ENCODE measurements at places on chromosomes 2 and 18.
A peak's percentile ranks its signal among the peaks of the same experiment; 100 is the strongest.

DNA sequence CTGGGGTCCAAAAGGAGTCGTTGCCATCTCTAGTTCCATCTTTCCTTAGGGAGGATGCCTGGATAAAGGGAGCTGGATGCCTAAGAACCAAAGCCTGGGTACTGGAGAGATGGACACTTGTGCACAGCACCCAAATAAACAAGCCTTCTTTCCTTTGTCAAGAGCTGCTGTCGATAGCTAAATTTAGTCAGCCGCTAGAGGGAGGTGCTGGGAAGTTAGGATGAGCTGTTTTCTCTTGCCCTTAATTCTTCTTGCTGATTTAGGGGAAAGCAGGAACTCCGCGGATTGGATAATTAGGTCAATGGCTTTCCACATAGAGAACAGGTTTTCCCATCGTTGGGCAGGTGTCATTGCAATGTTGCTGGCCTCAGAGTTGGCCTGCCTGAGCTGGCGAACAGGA is 30.9 kb upstream of the SERPINB12 start:
- DNase-seq: no peak

GRCh38 chr2:52844701-52845423 is 922.7 kb upstream of the CHAC2 start:
- DNase-seq: no peak

- no peak for DNase-seq
These were observed 392.8 kb downstream of the PTH2R start for GRCh38 chr2:208799397-208799796.

DNA sequence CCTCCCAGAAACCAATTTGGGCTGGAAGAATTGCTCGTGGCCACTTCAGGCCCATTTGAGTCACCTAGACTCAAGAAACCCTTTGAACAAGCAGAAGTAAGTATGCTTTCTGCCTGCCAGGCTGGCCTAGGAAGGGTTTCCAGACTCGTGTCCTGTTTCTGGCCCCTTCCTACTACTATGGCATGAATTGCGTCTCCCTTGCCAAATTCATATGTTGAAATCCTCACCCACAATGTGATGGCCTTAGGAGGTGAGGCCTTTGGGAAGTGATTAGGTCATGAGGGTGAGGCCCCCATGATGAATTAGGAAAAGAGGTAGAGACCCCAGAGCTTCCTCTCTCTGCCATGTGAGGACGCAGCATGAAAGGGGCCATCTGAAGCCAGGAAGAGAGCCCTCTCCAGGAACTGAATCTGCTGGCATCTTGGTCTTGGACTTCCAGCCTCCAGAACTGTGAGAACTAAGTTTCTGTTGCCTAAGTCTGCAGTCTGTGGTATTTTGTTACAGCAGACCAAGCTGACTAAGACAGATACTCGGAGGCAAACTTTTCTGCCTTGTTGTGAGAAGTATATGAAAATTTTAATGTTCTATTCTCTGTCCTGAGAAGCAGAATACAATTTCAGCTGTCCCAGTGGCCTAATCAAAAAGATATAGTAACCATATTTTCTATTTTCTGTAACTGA is 13.1 kb downstream of the GPR45 start:
- no peak for DNase-seq

DNA sequence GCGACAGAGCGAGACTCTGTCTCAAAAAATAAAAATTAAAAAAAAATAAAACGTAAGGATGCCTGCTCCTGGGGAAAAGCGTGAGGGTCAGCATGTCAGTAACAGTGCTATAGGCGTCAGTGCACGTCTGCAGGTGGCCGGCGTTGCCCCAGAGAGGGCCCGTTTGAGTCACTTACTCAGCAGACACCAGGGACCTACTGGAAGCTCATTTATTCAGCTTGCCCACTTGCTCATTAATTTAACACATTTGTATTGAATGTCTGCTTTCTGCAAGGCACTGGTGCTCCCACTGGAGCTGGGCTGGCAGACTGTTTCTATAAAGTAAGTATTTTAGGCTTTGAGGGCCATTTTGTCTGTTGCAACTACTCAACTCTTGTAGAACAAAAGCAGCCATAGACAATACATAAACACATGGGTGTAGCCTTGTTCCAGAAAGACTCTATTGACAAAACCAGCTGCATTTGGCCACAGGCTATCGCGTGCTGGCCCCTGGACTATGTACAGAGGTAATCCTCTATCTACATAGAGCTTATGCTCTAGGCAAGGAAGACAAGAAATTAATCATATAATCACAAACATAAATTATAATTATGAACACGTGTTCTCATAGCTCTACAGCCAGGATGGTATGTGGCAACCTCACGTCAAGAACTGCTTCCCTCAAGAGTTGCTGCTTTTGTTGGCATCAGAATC is 73.2 kb downstream of the KLHL29 start:
- DNase-seq: no peak

- no peak for DNase-seq
These were observed 88.2 kb downstream of the PKP4 start for GRCh38 chr2:158544998-158545397.

- no peak for DNase-seq
These were observed 96.2 kb upstream of the SNTG2 start for GRCh38 chr2:854460-854859.

DNA sequence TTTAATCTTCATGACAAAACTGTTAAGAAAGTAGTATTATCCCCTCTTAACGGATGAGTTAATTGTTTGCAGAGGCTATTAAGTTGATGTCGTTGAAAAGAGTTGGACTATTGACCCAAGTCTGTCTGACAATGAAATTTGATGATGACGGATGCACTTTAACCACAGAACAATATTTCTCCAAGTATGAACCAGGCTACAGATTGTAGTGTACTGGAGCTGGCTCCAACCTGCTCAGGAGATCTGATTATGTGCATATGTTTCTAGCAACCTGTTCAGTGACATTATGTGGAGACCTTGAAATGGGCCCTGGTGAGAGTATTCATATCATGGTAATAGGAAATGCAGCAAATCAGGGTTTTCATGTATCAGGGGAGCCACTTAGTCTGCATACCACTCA is 174.1 kb downstream of the CDH7 start:
- no peak for DNase-seq

DNA sequence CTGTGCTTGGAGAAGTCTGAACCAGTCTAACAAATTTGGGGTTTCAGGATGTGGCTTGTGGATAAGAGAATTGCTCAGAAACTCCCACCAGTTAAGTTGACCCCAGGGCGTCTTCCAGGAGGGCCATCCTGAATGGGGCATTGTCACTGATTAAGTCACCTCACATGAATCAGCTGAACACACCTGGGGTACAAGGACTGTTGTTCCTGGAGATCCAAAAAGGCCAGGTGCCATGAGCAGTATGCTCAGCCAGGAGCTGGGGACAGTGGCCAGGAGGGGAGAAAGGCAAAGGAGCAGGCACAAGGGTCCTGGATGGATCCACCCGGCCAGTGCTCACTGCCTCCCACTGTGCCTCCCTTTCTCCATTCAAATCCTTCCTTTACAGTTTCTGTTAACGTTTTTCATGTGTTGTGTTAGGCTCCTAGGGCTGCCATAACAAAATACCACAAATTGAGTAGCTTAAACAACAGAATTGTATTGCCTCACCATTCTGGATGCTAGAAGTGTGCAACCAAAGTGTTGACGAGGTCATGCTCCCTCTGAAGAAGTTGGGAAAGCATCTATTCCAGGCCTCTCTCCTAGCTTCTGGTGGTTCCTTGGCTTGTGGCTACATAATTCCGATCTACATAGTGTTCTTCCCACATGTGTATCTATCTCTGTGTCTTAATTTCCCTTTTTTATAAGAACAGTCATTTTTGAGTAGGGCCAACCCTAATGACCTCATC is 33.4 kb downstream of the TRABD2A start:
- no peak for DNase-seq

GRCh38 chr2:204187229-204188083 is 250.9 kb downstream of the ICOS start:
- no peak for DNase-seq

DNA sequence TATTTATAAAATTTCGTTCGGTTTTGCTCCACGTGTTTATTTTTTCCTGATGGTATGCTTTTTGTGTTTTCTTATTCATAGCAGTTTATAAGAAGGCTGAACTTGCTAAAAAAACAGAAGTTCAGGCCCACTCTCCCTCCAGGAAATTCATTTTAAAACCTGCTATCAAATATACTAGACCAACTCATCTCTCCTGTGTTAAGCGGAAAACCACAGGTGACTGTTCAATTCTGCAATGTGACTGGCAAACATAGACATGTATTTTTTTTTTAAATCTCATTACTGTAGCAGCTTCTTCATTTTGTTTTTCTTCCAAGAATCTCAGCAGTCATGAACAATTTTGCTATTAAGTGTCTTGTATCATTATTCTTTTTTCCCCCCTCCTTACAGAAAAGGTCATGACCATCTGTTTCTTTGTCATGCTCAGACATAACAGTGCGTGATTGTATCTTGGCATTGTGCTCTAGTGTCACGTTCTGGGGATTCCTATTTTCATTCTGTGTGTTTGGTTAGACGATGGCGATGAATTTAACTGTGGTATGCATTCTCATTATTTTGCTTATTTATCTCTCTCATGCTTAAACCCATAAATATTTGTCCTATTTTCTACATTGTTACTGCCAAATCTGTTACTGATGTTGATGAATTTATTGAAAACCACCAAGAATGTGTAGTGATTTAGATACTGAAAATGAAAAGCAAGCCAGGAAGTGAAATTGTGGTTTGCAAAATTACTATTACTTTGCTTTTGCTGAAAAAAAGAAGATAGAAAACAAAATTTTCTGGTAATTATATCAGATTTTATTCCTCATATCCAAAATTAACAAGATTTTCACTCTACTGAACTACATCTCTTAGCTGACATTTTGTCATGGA is 74.6 kb upstream of the UNC80 start:
- no peak for DNase-seq

DNA sequence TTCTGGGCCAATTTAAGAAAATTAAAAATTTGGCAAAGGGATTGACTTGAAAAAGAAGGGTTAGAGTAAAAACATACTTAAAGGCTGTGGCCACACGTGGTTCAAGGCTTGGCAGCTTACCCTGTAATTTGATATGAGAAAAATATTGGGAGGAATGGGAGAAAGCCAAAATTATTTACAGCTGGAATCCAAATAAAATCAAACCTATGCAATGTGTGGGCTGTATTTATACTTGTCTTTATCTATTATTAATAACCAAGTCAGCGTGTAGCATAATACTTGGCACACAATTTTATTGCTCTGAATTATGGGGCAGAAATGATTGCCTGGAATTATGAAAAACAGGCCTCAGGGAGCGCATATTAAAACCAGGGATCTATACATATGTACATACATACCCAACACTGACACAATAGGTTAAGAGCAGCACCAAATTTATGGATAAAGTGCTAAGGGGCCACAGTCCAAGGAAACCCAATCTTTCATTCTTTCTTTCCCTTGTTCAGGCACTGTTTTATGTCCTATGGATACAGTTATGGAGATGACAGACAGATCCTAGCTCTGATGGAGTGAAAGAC is 35.6 kb downstream of the FAM124B start:
- DNase-seq: peak; percentile 36

DNA sequence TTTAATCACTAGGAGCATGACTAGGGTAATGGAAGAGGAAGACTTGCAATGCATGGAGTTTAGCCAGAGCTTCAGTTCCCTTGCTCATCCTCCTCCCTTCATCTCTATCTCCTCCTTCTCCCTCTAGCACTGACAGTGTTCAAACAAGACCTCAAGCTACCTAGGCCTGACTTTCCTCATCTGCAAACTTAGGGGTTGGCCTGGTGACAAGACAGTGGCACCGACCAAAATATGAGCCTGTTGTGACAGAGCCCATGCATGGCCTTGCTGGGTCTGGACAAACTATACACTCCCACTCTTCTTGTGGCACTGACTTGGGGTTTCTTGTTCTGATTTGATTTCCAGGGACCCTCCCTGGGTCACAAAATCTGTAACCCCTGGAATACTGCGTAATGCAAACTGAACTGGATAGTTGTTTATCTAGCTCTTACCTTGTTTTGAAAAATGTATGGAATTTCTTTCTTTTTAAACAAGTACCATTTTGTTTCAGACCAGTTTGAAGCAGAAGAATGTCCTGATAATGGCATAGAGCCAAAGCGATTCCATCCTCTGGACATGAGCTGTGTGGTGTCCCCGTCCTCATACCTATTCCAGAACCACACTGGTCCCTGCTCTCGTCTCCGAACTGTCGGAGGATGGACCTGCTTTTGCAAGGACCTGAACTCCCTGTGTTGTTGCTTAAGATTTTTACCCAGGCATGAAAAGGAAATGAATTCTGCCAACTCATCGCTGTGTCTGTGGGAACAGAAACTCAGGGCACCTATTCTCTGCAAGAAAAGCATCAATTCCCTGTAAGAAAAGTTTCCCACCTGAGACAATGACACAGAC is 33.4 kb upstream of the PPP4R1 start:
- DNase-seq: no peak

DNA sequence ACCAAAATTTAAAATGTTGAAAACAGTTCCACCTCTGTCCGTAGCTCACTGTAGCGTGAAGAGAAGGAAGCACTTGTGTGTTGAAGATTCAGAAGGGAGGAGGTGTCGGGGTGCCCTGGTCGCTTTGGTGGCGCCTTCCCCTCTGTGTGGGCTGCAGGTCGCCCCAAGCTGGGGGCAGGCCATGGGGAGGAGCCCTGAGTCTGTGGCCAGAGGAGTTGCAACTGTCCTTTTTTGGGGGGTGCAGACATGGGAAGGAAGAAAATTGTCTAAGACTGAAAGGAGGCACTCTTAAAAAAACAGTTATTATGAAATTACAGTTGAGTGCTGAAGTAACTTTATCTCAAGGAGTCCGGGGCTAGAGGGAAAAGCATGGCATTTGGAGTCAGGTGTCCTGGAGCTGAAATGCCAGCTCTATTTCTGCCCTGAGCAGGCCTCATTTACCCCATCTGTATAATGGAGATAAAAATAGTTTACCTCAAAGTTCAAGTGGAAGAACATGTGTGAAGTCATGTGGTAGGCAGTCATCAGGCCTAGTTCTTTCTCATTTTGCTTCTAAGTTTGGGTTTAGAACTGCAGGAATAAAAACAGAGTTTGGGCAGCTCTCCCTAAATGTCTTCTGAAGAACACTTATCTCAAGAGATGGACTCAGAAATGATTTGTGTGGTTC is 82.1 kb downstream of the RNF144A start:
- no peak for DNase-seq

DNA sequence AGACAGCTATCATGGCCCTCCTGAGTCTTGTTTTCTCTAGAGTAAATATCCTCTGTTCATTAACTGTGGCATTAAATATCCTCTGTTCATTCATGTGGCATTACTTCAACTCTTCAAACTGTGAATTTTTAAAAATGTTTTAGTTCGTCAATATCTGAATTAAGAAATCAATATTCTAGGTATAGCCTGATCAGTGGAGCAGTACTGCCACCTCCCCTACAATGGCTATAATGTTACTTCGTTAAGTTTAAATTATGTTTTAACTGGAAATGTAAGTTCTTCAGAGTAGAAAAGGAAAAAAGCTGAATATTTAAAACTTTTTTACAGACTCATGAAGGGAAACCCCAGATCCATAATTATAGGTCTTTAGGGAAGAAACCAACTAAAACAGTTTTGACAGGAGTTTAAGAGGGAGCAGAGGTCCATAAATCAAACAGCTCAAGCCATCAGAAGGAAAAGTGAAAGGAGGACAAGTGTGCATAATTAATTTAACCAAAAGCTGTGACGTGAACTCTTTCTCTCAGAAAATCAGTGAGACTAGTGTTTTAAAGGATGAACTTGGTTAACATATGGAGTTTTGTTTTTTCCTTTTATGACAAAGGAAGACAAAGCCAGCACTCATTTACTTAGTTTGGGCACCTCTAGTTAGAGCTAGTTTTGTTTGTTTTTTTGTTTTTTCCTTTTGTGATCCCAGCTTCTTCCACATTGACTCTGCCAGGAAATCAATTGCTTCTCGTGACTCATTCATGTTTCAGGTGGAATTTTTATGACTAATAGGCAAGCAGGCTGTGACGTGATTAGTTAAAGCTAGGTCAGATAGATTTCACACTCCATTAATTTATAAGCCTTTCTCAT is 44.9 kb downstream of the RBBP8 start:
- no peak for DNase-seq

GRCh38 chr2:210086292-210086691 is 83.9 kb downstream of the RPE start:
- no peak for DNase-seq
